ENCODE measurements at places on chromosomes 12 and 14.

DNA sequence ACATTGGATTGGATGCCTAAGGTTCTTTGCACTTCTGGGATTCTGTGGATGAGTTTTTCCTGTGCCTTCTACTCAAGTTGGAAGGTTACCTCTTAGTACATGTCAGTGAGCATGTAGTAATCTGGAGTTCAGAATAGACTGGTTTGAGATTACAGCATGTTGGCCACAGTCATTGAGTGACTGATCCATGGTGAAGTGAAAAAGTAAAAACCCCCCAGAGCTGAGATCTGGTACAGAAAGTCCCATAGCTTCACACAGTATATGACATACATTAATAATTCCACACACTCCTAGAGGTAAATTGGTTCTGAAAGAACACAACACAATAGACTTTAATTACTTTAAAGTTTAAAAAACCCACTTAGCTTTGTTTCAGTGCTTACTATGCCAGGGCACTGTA, 11.9 kb upstream of the CCND2 start:
- no peak for DNase-seq

DNA sequence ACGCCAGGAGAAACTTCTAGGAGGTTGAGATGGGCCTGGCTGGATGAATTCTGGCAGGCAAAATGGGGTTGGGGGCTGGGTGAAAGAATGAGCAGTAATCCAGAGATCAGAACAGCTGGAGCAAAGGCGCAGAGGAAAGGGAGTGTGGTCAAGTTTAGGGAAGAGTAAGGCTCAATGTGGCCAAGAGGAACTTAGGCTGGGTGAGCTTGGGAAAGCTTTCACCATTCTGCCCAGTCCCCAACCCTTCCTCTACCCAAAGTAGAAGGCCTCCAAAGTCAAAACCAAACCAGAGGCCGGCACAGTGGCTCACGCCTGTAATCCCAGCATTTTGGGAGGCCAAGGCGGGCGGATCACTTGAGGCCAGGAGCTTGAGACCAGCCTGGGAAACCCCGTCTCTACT, 10.2 kb upstream of the RABGGTA start:
- no peak for DNase-seq

DNA sequence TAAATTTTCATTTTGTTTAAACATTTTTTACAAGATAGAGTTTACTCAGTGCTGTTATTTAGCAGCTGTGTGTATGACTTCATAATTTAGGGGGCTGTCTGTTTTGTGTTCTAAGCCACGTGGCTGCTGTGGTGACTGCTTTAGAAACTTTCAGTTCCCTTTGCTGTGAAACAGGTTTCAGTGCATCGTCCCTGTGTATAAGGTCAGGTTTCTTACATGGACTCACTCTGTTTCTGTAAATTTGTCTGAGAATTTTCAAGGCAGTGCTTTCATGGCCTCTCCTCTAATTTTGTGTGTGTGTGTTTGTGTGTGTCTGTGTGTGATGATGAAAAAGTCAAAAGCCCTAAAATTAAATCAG, 32.4 kb downstream of the BICD1 start:
- DNase-seq, result no peak

GRCh38 chr12:13210236-13211190, 14.0 kb downstream of the EMP1 start:
- DNase-seq, result no peak

- no peak for DNase-seq
Observed at GRCh38 chr14:101184572-101184971, 281.1 kb upstream of the RTL1 start.

GRCh38 chr12:79174626-79175025, 310.1 kb downstream of the SYT1 start:
- no peak for DNase-seq

DNA sequence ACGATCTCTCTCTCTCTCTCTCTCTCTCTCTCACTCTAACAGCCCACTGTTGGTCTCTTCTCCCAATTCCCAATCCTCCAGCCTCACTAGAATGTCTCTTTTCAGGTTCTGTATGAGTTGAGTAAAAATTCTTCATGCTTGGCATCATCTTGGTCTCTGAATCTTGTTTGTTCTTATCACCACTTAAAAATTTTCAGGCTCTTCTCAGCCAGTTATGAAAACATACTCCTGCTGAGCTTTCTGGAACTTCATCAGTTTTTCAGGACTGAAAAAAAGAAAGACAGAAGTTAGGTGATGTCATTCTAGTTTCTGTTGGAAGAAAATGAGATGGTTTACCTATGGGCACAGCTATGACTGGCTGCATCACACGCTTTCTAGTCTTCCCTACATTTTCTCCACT, 11.5 kb upstream of the IL22 start:
- no peak for DNase-seq

DNA sequence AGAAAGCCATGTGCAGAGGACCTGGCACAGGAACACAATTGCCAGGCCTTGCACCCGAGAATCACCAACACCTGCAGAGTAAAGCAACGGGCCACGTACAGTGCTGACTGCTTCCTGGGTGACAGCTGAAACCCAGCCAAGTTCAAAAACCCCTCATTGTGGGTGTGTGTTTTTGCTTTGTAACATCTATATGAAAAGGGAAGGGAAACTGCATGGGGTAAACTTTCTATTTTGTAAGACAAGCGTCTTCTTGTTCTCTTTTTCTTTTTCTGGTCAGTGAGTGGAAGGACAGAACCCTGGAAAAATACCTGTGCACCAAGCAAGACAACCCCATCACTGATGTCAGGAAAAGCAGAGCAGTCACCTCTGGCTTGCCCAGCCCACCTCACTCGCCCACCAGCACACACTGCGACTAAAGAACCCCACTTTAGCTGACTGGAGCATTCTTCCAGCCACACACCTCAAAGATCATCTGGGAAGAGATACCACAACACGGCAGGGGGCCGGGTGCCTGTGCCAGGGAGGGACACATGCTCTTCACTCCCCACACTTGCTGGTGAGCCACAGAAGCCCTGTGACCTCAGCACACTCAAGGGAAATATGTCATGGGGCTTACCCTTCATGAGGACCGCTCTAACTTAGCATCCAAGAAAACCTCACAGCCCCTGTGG, 172.3 kb downstream of the NDUFA12 start:
- no peak for DNase-seq
